IMR-90 (cell line): ENCODE measurements at places on chromosomes 6 and 20.

- DNase-seq: peak; percentile 44
- peak overlapping the region; percentile 94 for H3K27ac ChIP-seq
- H3K36me3 ChIP-seq: no peaks in the 10 kb centered on the region
- no peaks in the 10 kb centered on the region for H3K27me3 ChIP-seq
- peaks cover 3% of the 10 kb centered on the region; the same call in 1 of the 2 replicates for H3K4me1 ChIP-seq
Observed at GRCh38 chr6:21587961-21588480, 5.5 kb upstream of the SOX4 start.

DNA sequence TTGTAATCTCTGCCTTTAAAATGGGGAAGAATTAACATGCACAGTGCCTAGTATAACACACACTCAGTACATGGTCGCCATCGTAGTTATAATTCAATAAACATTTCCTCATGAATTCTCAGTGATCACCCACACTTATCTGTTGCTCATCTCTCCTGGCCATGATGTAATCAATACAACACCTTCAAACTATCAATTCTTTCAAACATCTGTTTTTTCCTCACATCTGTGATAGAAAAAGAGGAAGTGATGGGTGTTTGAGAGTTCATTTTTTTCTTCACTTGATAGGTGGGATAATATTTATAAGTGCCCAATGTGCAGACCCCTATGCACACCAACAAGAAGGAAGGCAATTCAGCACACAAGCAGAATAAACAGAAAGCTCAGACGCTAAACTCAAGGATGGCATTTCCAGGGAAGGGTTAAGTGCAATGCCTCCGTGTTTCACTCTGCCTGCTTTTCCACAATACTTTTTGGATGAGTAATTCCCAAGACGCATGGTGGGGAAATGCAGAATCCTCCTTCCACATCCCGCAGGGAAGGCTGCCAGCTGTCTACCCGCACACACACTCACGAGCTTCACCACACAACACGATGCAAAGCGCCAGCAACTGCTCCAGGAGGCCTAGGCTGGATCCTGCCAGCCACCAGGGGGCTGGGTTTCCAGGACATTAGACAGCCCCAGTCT lies 100.3 kb downstream of the GMPR start:
- peak overlapping the region; percentile 49 for H3K27ac ChIP-seq
- no peaks in the 10 kb centered on the region for H3K27me3 ChIP-seq
- peaks cover 21% of the 10 kb centered on the region for H3K4me1 ChIP-seq
- peak; percentile 100 for DNase-seq
- no peaks in the 10 kb centered on the region for H3K36me3 ChIP-seq

- no peaks in the 10 kb centered on the region for H3K27me3 ChIP-seq
- DNase-seq: peak; percentile 37
- no peaks in the 10 kb centered on the region for H3K4me1 ChIP-seq
- no peak overlapping the region for H3K4me3 ChIP-seq
- no peaks in the 10 kb centered on the region for H3K36me3 ChIP-seq
- H3K27ac ChIP-seq: no peak overlapping the region
Observed at GRCh38 chr6:5401845-5402738, 140.8 kb downstream of the FARS2 start.

GRCh38 chr6:16332175-16332542 lies 93.8 kb downstream of the GMPR start:
- peaks cover 16% of the 10 kb centered on the region for H3K4me1 ChIP-seq
- H3K4me3 ChIP-seq: no peak overlapping the region
- H3K27ac ChIP-seq: peak overlapping the region; percentile 18; the same call in 1 of the 2 replicates
- no peaks in the 10 kb centered on the region for H3K27me3 ChIP-seq
- peaks cover 7% of the 10 kb centered on the region; the same call in 1 of the 2 replicates for H3K36me3 ChIP-seq

- no peak overlapping the region for H3K27ac ChIP-seq
- H3K36me3 ChIP-seq: peaks cover 1% of the 10 kb centered on the region; the same call in 1 of the 2 replicates
- H3K4me1 ChIP-seq: peaks cover 37% of the 10 kb centered on the region
- no peak overlapping the region for H3K4me3 ChIP-seq
- no peak for DNase-seq
- no peaks in the 10 kb centered on the region for H3K27me3 ChIP-seq
Observed at GRCh38 chr6:52564856-52565255, 12.0 kb downstream of the TRAM2 start.

DNA sequence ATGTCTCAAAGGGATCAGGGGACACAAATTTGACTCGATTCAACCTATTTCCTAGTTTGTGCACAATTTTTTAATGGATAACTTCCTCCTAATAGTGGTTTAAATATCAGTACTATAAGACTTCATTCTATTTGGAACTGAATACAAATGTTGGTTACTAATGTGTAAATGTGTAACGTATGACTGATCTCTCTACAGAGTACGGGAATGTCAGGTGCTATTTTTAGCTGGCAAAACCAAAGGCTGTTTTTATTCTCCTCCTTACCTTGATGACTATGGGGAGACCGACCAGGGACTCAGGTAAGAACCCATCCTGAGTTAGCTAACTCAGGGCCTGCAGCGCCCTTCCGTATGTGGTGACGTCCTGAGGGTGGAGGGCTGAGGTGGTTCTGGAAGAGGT lies 33.0 kb downstream of the PRPH2 start:
- no peaks in the 10 kb centered on the region for H3K27me3 ChIP-seq
- H3K4me1 ChIP-seq: peaks cover 15% of the 10 kb centered on the region
- no peak overlapping the region for H3K4me3 ChIP-seq
- no peak for DNase-seq
- H3K27ac ChIP-seq: no peak overlapping the region

GRCh38 chr6:149755300-149756260 lies 6.0 kb downstream of the PCMT1 start:
- H3K27me3 ChIP-seq: no peaks in the 10 kb centered on the region
- no peak overlapping the region for H3K4me3 ChIP-seq
- no peaks in the 10 kb centered on the region; the same call in 1 of the 2 replicates for H3K36me3 ChIP-seq
- no peak for DNase-seq

- H3K36me3 ChIP-seq: peaks cover 44% of the 10 kb centered on the region
- H3K27ac ChIP-seq: no peak overlapping the region
- H3K4me1 ChIP-seq: no peaks in the 10 kb centered on the region
- H3K27me3 ChIP-seq: no peaks in the 10 kb centered on the region
- no peak for DNase-seq
Observed at GRCh38 chr20:1169224-1169623, 15.6 kb downstream of the TMEM74B start.

DNA sequence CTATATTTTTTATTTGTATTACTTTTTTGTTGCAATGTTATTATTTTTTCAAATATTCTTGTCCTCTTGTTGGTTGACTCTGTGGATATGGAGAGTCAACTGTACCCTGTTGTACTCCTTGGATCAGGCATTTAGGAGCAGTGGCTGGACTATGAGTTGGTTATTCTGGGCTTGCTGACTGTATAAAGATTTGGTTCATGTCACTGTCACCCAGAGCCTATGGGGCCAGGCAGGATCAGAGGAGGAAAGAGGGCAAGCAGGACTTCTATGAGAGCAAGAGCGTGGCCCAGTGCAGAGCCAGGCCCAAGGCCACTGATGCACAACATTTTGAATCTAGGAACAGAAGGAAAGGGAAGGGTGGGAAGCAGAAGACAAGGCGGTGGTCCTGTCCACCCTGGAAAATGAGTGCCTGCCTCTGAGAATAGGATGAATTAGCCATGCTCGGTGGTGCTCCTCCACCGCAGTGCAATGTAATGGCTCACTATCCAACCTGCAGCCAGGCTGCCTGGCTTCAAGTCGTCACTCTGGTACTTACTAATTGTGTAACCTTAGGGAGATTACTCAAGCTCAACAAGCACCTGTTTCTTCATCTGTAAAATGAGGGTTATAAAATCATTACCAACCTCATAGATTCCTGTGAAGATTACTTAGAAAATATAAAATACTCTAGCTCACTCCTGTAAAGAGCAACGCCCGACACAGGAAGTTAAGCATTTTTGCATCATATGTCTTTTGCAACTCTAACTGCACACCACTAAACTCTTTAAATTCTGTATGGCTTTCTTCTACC lies 192.1 kb downstream of the KCNQ5 start:
- H3K36me3 ChIP-seq: no peaks in the 10 kb centered on the region
- H3K27me3 ChIP-seq: no peaks in the 10 kb centered on the region
- no peak overlapping the region for H3K27ac ChIP-seq
- DNase-seq: no peak
- peaks cover 14% of the 10 kb centered on the region for H3K4me1 ChIP-seq

GRCh38 chr6:15519681-15520080 lies 143.1 kb downstream of the DTNBP1 start:
- DNase-seq: no peak
- H3K4me3 ChIP-seq: no peak overlapping the region
- no peak overlapping the region for H3K27ac ChIP-seq
- no peaks in the 10 kb centered on the region for H3K27me3 ChIP-seq
- no peaks in the 10 kb centered on the region for H3K4me1 ChIP-seq

DNA sequence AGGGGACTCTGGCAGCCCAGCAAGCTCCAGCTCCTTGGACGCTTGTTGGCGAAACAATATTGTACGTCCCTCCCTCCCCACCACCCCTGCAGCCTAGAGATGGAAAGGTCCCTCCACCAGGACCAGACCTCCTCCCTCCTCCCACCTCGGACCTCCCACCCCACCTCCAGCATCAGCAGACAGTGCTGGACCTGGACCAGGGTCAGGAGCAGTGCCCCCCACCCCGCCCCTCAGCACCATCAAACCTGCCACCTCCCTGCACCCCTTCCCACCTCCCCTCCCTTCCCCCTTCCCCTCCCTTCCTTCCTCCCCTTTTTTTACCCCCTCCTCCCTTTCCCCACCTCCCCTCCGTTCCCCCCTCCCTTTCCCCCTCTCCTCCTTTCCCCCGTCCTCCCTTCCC lies 98.4 kb downstream of the TAF4 start:
- no peak overlapping the region for H3K4me3 ChIP-seq
- no peaks in the 10 kb centered on the region for H3K4me1 ChIP-seq
- peaks cover 21% of the 10 kb centered on the region for H3K27me3 ChIP-seq
- DNase-seq: no peak
- no peak overlapping the region for H3K27ac ChIP-seq

DNA sequence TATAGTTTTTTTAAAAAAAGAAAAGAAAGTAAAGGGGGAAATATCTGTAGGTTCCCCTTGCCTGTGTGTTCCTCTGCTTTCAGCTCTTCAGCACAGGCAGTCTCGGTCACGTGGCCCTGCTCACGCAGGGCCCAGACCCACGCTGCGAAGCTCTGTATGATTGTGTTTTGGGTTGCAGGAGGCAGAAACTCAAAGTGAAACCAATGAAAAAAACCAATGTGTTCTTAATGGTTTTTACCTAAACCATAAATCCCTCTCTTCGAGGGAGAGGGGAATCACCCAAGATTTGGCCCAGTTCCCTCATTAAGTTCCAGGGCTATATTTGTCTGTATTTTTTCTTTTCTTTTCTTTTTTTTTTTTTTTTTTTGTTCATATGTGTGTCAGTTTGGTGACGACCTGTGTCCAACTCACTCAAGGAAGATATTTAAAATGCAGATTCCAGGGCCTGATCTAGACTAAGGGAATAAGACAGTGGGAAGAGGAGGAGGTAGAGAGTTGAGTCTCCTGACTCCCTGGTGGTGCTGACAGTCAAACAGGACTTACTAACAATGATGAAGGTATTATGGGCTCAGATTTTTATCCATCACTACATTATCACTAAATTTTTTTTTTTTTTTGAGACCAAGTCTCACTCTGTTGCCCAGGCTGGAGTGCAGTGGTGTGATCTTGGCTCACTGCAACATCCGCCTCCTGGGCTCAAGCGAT lies 33.8 kb upstream of the RREB1 start:
- no peaks in the 10 kb centered on the region for H3K36me3 ChIP-seq
- H3K27me3 ChIP-seq: no peaks in the 10 kb centered on the region

DNA sequence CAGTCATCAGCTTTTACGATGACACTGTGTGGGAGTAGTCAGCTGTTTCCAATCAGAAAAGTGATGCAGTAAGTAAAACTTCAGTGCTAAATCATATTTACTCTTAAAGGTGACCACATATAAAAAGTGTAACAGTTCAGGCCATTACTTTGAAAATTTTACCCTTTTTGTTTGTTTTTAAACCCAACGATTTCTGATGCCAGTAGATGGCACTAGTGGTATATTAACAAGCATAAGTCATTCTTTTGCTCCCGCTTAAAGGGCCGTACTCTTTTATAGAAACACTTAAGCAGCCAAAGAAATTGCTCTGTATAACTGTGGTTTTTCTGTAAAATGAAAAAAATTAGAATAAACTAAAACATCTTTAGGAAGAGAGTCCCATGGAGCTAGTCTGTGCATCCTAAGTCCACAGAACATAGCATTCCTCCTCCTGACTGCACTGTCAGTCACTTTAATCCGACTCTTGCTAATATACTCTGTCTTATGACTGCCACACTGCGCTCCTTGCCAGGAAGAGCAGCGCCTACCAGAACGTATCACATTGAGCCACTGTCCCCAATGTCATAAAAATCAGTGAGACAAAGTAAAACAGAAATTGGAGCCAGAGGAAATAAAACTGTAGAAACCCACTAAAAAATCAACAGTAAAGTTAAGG lies 25.0 kb downstream of the HEBP2 start:
- no peak overlapping the region for H3K27ac ChIP-seq
- H3K4me1 ChIP-seq: peaks cover 5% of the 10 kb centered on the region; the same call in 1 of the 2 replicates
- no peak overlapping the region for H3K4me3 ChIP-seq
- DNase-seq: peak; percentile 77
- H3K36me3 ChIP-seq: peaks cover 15% of the 10 kb centered on the region
- H3K27me3 ChIP-seq: no peaks in the 10 kb centered on the region

DNA sequence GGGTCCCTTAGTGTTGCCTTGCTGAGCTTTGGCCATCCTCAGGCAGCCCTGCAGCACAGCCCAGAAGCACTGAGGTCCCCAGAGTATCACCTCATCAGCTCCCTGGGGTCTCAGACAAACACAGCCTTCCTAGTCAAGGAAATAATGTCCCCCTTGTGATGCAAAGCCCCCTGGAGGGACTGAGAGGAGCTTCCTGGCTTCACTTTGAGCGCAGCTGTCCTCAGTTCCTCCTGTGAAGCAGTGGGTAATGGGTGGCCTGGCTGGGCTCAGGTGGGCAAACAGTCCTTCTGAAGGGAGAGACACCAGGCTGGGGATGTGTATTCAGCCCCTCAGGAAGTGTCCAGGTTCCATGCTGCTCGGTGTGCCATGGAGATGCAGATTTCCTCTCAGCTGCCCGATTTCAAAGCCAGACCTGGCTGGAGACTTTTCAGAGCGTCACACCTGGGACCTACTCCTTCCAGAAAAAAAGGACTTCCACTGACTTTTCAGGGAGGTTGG lies 79.2 kb upstream of the FOXA2 start:
- no peak for DNase-seq
- H3K4me1 ChIP-seq: no peaks in the 10 kb centered on the region
- H3K4me3 ChIP-seq: no peak overlapping the region
- no peak overlapping the region for H3K27ac ChIP-seq
- H3K27me3 ChIP-seq: no peaks in the 10 kb centered on the region; the same call in 1 of the 2 replicates

- no peaks in the 10 kb centered on the region for H3K4me1 ChIP-seq
- no peaks in the 10 kb centered on the region for H3K36me3 ChIP-seq
- no peak for DNase-seq
Observed at GRCh38 chr20:1766731-1767130, 109.2 kb upstream of the SIRPG start.

GRCh38 chr6:33445119-33445603 lies 9.2 kb upstream of the ZBTB9 start:
- no peak overlapping the region for H3K4me3 ChIP-seq
- H3K36me3 ChIP-seq: peaks cover 72% of the 10 kb centered on the region
- no peaks in the 10 kb centered on the region for H3K4me1 ChIP-seq

- H3K4me1 ChIP-seq: no peaks in the 10 kb centered on the region
- H3K27ac ChIP-seq: no peak overlapping the region
Observed at GRCh38 chr6:46129291-46129628, 529 bp upstream of the ENPP4 start.
